ENCODE measurements at places on chromosomes 4 and X. TPM values are rescaled to one million over a fixed set of nuclear protein-coding genes. Genes with fewer than 3 reads are reported as not detected.

- DNase-seq, result peak; percentile 50
Measured at GRCh38 chr4:165398570-165398969, 19.8 kb downstream of the CPE start.

DNA sequence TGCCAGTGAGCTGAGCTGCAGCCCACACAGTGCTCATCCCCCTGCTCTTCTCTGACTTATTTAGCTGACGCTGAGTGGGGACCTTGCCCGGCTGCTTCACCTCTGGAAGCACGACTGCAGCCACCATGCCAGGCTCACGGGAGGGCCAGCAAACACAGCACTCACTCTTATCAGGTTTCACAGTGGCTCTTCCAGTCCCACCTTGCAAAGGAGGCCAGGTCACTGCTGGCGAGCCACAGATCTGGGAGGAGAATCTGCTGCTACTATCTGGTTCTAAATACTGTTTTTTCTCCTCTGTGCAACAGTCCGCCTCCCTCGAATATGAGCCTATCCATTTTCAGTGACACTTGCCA is 6.7 kb upstream of the SPON2 start:
- DNase-seq, result no peak

DNA sequence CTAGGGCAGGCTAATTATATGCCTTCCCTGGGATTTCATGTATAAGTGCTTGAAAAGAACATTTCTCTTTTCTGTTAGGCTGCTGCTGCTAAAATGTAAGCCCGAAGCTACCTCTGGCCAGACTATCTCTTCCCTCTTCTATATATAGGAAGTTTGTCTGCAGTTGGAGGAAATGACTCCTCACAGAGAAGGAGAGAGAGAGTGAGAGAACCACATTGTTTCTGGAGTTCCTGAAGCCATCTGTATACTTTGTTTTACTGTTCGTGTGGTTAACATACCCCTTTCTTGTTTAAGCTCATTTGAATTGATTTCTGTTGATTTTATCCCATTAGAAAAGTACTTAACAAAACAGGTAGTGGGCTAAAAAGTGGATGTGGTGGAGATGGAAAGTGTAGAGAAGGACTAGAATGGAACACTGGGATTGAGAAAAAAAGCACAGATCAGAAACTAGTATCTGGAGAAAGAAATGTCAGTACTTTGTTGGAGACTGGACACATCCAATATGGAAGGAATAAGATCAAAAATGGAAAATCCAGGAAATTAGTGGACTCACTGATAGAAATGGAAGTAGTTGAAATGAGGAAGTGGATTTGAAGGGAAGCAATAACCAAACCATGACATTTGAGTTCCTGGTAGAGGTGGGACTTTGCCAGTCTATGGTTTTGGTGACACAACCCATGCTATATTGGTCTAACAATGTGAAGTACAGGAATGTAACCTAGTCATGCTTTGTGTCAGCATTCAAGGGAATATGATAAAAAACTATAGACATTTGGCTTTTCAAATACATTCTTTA is 112.6 kb downstream of the TMA16 start:
- no peak for DNase-seq

DNA sequence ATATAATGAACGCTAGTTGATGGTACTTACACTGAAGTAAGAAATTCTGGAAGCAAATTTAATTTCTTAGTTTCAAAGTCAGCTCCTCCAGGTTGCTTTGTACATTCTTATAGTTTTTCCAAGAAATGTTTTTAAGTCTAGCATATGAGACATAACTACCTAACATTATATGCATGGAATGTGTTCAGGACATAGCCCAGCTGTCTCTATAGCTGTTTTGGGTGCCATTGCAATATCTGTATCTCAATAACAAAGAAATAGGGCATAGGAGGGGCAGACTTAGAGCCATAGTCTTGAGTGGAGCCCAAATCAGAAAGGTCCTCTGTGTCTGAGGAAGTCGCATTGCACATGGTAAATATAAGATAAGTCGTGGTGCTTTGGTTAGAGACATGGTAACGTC is 143.4 kb downstream of the CBR4 start:
- DNase-seq, result no peak

DNA sequence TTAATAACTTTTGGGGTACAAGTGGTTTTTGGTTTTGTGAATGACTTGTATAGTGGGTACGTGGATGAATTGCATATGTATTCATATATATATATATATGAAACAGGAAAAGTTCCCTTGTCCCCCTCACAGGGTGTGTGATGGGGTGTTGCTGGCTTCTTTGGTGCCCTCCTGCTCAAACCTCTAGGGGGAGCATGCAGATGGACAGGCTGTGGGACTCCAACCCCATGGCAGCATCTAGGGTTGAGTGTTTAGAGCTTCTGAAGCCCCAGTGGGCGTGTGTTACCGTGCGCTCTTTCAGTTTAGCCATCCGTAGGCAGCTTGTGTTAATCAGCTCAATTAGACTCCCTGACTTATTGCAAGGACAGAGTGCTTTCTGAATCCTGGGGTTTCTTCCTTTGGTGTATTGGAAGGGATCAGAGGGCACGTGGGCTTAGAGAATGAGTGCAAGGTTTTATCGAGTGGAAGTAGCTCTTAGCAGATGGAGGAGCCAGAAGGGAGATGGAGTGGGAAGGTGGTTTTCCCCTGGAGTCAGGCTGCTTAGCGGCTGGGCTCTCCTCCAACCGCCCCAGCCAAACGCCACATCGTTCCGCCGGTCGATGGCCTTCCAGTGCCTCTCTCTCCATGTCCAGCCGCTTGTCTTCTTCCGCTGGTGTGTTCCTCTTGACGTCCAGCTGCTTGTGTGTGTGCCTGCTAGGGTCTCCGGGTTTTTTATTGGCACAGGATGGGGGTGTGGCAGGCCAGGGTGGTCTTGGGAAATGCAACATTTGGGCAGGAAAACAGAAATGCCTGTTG is 674.4 kb upstream of the LCORL start:
- no peak for DNase-seq

DNA sequence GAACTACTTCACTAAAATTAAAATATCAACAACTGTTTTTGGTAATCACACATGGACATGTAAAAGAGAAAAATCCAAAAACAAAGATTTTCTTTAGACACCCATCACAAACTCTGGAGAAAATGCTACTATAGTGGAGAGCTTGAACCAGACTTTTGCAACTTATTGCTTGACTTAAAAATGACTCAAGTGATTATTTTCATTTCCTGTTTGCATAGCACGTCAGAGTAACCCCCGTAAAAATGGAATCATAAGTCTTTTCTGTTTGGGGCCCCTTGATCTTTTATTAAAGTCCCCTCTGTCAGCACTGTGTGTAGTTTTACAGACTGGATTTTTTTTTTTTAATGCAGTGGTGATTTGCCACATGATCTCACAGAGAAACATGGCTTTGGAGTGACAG is 79.5 kb downstream of the PRKG2 start:
- DNase-seq, result no peak

- no peak for DNase-seq
Measured at GRCh38 chr4:19051831-19052230, 1030.3 kb upstream of the LCORL start.

GRCh38 chr4:137343221-137343620 is 189.1 kb downstream of the PCDH18 start:
- no peak for DNase-seq

DNA sequence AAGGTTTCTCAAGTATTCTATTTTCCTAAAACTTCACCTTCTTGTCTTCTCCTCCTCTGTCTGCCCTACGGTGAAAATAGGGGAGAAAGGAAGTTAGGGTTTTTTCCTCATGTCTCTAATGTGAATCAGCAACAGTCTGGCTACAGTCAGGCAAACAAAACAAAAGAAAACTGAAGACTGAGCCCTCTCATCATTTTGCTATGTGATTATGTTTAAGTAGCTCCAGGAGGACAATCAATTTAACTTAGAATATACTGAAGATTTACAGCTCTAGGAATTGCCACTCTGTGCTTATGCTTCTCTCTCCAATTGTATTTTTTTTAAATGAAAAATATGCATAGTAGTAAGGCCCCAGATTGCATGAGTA is 316.2 kb downstream of the GPAT3 start:
- peak; percentile 41 for DNase-seq

- DNase-seq, result no peak
Measured at GRCh38 chr4:40327340-40327739, 7.8 kb upstream of the CHRNA9 start.

DNA sequence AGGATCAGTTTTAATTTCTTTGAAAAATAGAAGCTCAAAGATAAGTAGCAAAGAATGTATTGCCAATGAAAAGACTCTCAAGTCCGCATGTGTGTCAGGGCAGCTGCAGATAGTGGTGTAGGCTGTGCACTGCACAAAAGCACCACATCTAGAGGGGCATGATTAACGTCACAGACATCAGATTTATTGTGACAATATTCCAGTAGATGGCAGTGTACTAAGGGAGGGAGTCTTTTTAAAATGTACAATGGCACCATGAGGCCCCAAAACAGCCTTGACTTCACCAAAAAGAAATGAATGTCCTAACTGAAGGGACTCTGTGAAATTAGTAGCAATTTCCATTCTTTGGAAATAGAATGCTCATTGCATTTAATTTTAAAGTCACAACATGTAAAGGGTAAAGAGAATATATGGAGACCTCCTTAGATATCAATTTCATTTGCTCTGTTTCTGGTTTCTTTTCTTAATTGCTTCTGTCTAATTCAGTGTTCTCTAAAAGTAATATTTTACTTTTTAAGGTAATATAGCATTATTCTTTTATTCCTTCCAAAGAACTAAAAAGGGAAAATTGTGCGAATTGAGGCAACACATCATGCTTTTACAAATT is 98.4 kb downstream of the ZNF827 start:
- peak; percentile 35 for DNase-seq

DNA sequence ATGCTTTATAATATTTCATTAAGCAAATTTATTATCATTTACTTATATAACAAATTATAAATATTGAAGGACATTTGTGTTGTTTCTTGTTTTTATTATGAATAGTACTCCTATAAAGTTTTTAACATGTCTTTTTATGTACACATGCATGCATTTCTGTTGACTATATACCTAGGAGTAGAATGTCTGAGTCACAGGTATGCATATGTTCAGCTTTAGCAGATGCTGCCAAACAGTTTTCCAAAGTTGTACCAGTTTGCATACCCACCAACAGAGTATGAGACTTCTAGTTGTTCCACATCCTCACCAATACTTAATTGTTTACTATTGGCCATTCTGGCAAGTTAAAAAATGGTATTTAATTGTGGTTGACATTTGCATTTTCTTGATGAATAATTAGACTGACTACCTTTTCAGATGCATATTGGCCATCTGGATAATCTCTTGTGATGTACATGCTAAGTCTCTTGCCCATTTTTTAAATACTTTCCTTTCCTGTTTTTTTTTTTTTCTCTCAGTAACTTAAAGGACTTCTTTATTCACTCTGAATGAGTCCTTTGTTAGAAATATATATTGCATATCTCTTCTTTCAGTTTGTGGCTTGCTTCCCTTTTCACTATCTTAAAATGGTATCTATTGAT is 132.2 kb upstream of the TRIM2 start:
- DNase-seq, result no peak

TNIP3 gene
- total RNA-seq, result not detected

HSFX2 gene
- total RNA-seq, result not detected

RAB41 gene
- not detected for total RNA-seq

MMRN1 gene
- total RNA-seq, result 0.12 TPM
